ENCODE measurements at places on chromosomes 3 and 15.

DNA sequence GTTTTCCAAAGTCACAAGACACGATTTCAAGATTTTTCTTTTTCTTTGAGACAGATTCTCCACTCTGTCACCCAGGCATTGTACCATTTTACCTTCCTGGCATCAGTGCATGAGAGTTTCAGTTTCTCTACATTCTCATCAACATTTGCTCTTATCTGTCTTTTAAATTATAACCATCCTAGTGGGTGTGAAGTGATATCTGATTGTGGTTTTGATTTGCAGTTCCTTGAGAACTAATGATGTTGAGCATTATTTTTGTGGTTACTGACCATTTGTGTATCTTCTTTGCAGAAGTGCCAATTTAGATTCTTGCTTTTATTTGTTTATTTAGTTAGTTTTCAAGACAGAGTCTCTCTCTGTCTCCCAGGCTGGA lies 41.2 kb downstream of the ADIPOQ start:
- no peak for DNase-seq

GRCh38 chr3:71142441-71143161 lies 440.9 kb downstream of the FOXP1 start:
- DNase-seq = no peak

- DNase-seq = no peak
These were observed 44.8 kb downstream of the PDE8A start for GRCh38 chr15:85026304-85027032.

DNA sequence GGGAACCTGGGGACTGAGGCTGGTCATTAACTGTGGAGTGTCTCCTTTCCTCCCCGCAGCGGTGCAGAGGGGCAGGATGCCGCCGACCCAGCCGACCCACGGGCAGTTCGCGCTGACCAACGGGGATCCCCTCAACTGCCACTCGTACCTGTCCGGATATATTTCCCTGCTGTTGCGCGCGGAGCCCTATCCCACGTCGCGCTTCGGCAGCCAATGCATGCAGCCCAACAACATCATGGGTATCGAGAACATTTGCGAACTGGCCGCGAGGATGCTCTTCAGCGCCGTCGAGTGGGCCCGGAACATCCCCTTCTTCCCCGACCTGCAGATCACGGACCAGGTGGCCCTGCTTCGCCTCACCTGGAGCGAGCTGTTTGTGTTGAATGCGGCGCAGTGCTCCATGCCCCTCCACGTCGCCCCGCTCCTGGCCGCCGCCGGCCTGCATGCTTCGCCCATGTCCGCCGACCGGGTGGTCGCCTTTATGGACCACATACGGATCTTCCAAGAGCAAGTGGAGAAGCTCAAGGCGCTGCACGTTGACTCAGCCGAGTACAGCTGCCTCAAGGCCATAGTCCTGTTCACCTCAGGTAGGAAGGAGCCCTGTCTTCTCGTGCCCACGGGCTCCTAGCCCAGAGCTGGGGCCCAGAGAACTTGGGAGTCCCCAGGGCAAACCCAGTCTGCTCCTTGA lies 3.7 kb downstream of the NR2F2 start:
- peak; percentile 90 for DNase-seq

- no peak for DNase-seq
These were observed 83.7 kb downstream of the CMSS1 start for GRCh38 chr3:99901200-99901926.

GRCh38 chr15:68310804-68311463 lies 33.4 kb downstream of the FEM1B start:
- peak; percentile 86 for DNase-seq

- no peak for DNase-seq
These were observed 262.3 kb upstream of the HES1 start for GRCh38 chr3:193873426-193874201.
